ENCODE measurements at places on chromosomes 7 and 10. TPM values are rescaled to one million over a fixed set of nuclear protein-coding genes. Genes with fewer than 3 reads are reported as not detected.

Gene SPDYE1
- total RNA-seq, result not detected

Gene DNTT
- not detected for total RNA-seq

DNA sequence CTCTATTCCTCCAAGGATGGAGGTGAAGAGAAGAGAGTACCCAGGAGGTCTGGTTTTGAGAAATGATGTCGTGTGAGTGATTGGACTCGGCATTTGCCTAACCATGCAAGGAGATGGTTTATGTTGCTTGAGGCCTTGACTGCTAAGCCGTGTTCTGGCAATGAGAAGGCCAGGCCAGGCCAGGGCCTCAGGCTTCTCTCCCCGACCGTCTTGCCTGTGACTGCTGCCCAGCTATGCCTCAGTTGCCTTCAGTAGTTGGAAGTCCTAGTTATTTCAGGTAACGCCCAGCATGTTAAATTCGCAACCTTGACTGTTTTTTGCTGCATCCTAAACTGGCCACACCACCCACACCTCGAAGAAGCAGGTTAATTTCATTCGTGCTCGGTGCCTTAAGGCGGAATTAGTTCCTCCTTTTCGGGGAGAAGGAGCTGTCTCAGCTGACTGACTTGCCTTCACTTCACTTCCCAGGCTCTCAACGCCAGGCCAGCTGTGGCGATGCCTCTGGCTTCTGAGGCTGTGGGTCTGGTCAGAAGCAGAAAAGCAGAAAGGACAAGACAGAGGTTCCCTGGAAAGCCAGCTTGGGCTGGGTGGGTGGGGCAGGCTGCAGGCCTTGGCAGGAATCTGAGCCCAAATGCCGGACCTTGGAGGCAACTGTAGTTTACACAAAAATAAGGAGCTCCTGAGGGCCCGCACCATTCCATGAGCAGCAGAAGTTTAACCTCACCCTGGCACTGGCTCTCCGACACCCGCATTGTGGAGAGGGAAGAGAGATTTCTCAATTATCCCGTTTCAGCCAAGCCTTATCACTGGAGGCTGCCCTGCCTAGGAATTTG lies 61.9 kb upstream of the SAMD8 start:
- no peak overlapping the region for H3K4me3 ChIP-seq
- no peak for DNase-seq
- no peaks in the 10 kb centered on the region for H3K27me3 ChIP-seq

DNA sequence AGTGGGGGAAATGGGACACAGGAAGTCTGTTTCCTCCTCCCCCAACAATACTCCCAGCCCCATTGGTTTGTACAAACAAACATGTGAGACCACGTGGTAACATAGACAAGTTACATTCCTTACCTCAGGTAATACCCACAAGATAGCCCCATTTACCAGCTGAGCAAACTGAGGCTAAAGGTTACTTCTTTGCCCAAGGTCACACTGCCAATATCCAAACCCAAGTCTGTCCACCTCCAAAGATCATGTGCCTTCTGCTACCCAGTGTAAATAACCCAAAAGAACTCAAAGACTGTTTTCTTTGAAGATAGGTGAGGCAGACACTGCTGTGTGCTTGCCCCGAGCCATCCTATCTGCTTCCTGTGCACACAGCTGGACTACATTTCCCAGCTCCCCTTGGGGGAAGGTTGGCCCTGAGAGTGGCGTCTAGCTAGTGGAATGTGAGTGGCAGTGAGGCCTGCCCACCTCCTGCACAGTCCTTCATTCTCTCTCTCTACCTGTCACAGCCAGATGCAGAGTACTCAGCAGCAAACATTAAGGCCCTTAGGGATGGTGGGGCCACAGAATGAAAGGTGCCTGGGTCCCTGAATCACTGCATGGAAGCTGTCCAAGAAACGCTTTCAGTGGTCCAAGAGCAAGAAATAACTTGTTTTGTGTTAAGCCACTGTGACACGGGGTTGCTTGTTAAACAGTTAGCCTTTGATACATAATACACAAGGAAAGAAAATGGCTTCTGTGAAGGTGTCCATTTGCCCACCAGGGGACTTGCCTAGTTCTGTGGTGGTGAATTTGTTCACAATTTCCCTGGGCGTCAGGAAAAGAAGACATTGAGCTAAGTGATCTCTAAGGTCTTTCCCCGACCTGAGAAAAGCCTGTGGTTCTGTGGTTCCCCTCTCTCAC lies 257.7 kb upstream of the NFE2L3 start:
- H3K4me3 ChIP-seq, result no peak overlapping the region
- H3K4me1 ChIP-seq, result peaks cover 26% of the 10 kb centered on the region

- no peak overlapping the region for H3K4me3 ChIP-seq
- H3K27me3 ChIP-seq, result peaks cover 17% of the 10 kb centered on the region
Observed at GRCh38 chr10:78800006-78800405, 268.8 kb upstream of the ZMIZ1 start.

DNA sequence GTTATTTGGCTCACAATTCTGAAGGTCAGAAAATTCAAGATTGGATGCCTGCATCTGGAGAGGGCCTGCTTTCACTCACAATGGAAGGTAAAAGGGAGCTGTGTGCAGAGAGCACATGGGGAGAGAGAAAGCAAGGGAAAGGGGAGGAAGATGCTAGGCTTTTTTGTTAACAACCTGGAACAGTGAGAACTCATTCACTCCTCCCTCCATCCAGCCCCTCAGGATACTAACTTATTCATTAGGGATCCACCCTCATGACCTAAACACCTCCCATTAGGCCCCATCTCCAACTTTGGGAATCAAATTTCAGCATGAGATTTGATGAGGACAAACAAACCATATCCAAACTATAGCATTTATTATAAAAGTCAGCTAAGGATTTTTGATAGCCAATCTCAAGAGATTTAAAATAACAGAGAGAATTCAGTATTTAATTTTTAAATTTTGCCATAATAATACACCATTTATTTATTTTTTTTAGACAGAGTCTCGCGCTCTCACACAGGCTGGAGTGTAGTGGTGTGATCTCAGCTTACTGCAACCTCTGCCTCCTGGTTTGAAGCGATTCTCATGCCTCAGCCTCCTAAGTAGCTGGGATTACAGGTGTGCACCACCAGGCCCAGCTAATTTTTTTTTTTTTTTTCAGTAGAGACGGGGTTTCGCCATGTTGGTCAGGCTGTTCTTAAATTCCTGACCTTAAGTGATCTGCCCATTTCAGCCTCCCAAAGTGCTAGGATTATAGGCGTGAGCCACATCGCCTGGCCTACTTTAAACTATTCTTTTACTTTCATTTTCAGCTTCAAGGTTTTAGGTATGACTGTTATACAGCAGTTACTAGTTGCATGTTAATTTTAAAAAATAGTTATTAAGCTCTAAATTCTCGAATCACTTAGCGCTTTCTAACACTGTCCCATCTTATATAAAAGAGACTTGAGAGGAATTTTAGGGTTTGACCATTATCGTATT lies 20.3 kb upstream of the ETV1 start:
- H3K27me3 ChIP-seq, result no peaks in the 10 kb centered on the region
- no peak overlapping the region for H3K4me3 ChIP-seq
- DNase-seq, result no peak
- no peaks in the 10 kb centered on the region for H3K4me1 ChIP-seq
- no peaks in the 10 kb centered on the region for H3K36me3 ChIP-seq

- DNase-seq, result no peak
- H3K27me3 ChIP-seq, result peaks cover 2% of the 10 kb centered on the region
- no peaks in the 10 kb centered on the region for H3K36me3 ChIP-seq
Observed at GRCh38 chr10:50561266-50561665, 62.5 kb downstream of the SGMS1 start.
